ENCODE measurements at places on chromosomes 12 and 14.

GRCh38 chr14:61372842-61373555, 51.6 kb downstream of the PRKCH start:
- DNase-seq: no peak

GRCh38 chr12:8045952-8046944, 13.7 kb downstream of the FOXJ2 start:
- DNase-seq: peak; percentile 80

DNA sequence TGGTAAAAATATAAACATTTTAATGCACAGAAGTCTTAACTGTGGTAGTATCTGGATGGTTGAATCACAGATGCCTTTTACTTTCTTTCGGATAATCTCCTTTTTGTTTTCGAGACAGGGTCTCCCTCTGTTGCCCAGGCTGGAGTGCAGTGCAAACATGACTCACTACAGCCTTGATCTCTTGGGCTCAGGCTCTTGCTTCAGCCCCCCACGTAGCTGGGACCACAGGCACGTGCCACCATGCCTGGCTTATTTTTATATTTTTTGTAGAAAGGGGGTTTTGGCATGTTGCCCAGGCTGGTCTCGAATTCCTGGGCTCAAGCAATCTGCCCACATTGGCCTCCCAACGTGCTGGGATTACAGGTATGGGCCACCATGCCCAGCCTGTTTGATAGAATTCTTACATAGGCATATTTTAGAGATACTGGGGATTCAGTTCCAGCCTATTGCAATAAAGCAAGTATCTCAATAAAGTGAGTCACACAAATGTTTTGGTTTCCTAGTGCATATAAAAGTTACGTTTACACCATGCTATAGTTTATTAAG, 99.2 kb downstream of the SNAPC1 start:
- no peak for DNase-seq

GRCh38 chr12:3725388-3726115, 27.4 kb downstream of the CRACR2A start:
- DNase-seq: no peak

GRCh38 chr12:123118497-123118896, 32.4 kb downstream of the PITPNM2 start:
- DNase-seq: no peak

DNA sequence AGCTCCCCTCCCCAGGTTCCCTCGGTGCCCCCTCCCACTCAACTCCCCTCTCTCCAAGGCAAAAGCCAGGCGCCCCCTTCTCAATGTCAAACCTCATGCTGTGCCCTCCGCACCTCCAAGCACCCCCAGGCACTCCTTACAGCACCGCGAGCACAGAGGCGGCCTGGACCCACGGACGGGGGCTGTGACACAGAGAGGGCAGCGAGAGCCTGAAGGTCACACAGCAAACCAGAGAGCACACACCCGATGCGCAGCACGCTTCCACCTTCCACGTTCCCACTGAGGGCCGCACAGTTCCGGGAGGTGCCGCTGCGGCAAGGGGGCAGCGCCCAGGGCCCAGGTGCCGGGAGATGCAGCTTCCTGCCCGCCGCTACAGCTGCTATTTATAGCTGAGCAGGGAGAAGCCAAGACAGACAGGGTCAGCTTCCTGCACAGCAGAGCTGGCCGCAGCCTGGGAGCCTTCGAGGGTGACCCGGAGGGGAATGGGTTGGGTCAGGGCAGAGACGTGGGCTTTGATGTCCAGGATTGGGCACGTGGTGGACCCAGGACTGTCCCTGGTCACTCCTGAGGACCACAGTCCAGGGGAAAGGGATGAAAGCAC, 12.9 kb downstream of the NCOR2 start:
- DNase-seq: no peak

- no peak for DNase-seq
These were observed 22.2 kb upstream of the OR6J1 start for GRCh38 chr14:22666203-22666893.

DNA sequence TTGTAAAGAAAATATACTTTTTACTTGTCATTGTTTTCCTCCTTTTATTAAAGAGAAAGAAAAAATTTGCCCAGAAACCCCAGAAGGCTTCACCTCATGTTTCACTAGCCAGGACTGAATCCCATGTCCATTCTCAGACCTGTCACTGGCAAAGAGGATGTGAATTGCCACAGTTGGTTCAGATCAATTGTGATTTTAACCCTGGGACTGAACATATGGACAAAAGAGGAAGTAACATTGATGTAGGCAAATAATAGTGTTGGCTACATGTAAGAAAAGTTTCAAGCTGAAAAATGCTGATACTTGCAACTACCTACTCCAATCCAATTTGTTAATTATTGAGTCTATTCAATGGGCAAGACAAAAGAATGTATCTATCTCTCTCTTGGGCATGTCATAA, 8.6 kb upstream of the CCDC196 start:
- DNase-seq: peak; percentile 25

DNA sequence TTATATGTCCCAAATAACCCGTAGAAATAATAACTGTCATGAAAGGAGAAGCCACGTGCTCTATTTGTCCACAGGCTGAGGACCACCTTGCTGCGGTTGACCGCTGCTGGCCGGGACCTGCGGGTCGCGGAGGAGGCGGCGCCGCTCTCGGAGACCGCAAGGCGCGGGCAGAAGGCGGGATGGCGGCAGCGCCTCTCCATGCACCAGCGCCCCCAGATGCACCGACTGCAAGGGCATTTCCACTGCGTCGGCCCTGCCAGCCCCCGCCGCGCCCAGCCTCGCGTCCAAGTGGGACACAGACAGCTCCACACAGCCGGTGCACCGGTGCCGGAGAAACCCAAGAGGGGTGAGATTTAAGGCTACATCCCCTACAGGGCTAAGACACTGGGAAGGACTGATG, 21.0 kb downstream of the RPGRIP1 start:
- peak; percentile 69 for DNase-seq

DNA sequence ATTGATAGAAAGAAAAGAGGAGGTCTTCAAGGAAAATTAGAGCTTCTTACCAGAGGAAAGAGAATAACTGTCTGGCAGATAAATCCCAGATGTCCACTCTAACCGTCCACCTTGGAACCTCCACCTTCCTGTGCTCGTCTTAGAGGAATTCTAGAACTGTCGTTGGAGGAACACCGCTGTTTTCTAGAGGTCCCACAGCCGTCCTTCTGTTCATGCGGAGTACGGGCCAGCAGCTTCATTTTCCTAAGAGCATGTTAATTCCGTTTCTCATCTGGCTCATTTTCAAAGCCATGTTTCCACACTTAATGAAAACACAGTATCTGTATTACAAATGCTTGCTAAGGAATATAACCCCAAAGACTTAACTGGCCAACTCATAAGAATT, 107.9 kb upstream of the ESRRB start:
- no peak for DNase-seq

GRCh38 chr12:102120886-102121285, 903 bp downstream of the PARPBP start:
- DNase-seq: peak; percentile 77

- DNase-seq: no peak
These were observed 99.2 kb downstream of the EML1 start for GRCh38 chr14:99892406-99892805.

GRCh38 chr12:76259660-76260389, 88.4 kb downstream of the BBS10 start:
- DNase-seq: no peak

DNA sequence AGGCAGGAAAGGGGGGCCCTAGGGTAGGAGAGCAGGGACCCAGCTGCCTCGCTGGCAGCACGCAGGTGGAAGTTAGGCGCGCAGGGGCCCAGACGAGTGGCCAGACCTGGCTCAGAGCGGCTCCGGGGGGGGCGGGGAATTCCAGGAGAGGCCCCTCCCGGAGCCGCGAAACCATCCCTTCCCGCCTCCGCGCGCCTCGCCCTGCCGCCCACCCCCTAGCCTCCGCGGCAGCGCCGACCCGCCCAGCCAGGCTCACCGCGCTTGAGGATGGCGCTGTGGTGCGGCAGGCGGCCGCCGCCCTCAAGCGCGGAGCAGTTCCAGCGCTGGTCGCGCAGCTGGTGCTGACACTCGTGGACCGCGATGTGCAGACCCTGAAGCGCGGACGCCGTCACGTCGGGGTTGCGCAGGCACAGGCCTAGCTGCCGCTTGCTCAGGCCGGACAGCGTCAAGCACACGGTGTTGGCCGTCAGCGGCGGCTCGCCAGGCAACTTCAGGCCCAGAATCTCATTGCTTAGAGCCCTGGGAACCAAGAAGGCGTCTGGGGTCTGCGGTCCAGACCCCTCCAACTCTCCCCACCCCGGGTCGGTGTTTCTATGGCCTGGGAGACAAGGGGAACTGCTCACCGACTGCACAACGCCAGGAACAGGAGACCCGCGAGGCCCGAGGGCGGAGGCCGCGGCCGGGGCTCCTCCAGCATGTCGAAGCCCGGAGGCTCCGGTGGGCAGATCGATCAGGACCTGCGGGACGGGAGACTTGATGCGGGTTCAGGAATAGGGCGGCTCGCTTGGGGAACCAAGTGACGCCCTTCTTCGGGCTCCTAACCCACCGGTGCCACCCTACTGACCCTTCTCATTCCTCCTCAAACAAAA, 1.5 kb downstream of the WNT10B start:
- DNase-seq: no peak

GRCh38 chr14:103915616-103916015, 12.6 kb upstream of the TDRD9 start:
- no peak for DNase-seq

DNA sequence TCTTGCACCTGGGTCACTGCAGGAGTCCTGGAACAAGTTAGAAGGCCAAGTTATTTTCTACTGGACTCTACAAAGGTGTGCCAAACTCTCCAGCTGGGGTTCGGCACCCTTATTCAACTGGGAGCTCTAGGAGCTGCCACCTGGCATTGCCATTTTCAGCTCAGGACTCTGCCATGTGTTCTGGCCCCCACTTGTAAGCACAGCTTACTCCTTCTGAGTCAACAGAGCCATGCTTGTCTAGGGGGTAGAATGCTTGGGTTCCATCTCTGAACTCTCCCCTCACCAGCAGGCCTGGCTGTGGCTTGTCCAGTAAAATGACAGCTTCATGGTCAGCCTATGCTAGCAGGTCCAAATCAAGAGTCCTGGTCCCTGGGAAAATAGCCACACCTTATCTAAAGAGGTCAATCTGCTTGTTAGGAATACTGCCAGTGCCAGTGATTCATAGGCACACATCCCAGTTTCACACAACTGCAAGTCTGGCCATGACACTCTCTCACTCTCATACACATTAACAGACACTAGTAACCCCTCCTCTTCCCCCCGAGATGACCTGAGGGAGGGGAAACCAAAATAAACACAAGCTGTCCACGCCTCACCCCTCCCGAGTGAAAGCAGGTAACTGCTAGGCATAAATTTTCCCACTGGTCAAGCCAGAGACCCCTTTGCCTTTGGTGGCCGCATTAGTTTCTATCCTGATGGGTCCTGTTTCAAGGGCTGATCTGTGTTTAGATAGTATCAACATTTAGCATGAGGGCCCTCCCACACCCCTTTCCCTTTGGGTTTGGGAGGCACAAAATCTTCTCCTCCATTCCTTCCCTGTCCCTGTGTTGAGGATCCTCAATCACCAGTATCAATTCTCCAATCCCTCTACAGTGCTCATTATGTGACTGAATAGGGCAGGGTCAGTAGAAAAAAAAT, 182.3 kb upstream of the GZMB start:
- DNase-seq: no peak

GRCh38 chr12:51798501-51798900, 50.0 kb downstream of the FIGNL2 start:
- DNase-seq: no peak

- no peak for DNase-seq
These were observed 21.0 kb upstream of the HMGA2 start for GRCh38 chr12:65803251-65803650.

- no peak for DNase-seq
These were observed 44.5 kb downstream of the MVK start for GRCh38 chr12:109618082-109618481.

GRCh38 chr14:62558451-62558850, 486.8 kb downstream of the KCNH5 start:
- no peak for DNase-seq

DNA sequence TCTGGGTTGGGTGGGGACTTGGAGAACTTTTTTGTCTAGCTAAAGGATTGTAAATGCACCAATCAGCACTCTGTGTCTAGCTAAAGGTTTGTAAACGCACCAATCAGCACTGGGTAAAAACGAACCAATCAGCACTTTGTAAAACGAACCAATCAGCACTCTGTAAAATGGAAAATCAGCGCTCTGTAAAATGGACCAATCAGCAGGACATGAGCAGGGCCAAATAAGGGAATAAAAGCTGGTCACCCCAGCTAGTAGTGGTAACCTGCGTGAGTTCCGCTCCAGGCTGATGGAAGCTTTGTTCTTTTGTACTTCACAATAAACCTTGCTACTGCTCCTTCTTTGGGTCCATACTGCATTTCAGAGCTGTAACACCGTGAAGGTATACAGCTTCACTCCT, 1.7 kb upstream of the ACOT2 start:
- DNase-seq: no peak

GRCh38 chr12:111444925-111445725, 39.4 kb downstream of the SH2B3 start:
- peak; percentile 83 for DNase-seq

GRCh38 chr14:99479160-99479905, 1.3 kb downstream of the SETD3 start:
- no peak for DNase-seq

DNA sequence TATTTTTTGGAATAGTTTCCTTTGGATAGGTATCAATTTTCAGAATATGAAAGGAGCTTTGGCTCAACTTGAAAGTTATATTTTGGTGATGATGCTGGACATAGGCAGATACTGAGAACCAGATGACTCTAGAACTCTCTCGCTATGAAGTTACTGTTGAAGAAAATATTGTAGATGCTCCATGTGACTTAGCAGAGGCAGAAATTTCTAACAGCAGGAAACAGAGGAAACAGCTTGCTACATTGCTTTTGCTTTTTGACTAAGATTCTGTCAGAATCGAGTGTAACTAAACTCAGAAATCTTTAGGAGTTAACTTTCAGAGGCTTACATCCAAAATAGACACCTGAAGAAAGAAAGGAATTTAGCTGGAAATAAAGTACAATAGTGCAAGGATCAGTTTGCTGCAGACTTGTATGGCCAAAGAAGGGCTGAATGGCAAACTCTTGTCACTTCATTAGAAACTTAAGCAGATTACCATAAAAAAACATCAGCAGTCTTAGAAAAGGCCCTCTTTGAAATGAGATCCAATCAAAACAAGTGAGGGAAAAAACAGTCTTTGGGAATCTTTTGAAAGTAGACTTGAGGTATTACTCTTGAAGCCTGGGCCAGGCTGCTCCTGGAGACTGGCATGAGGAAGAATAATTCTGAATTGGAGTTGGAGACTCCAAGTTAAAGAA, 911.8 kb downstream of the FSCB start:
- no peak for DNase-seq

DNA sequence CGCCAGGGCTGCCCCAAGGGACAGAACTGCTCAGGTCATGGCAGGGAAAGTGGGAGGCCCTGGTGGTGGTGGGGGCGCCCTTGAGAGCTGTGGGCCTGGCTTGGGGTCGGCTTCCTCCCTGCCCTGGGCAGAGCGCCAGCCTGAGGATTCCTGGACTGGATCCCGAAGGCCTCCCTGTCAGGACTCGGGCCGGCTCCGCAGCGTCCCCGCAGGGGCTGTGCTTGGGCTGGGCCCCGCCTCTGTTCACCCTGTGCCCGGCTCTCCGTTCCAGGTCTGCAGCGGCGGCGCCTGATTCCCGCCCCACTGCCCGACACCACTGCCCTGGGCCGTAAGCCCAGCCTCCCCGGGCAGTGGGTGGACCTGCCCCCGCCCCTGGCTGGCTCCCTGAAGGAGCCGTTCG, 39.9 kb downstream of the KIF26A start:
- DNase-seq: no peak
